Naive thymus-derived CD8-positive, alpha-beta T cell (primary cell): ENCODE measurements at places on chromosomes 3 and 15. TPM values are rescaled to one million over a fixed set of nuclear protein-coding genes. Genes with fewer than 3 reads are reported as not detected.
A peak's percentile ranks its signal among the peaks of the same experiment; 100 is the strongest.

DNA sequence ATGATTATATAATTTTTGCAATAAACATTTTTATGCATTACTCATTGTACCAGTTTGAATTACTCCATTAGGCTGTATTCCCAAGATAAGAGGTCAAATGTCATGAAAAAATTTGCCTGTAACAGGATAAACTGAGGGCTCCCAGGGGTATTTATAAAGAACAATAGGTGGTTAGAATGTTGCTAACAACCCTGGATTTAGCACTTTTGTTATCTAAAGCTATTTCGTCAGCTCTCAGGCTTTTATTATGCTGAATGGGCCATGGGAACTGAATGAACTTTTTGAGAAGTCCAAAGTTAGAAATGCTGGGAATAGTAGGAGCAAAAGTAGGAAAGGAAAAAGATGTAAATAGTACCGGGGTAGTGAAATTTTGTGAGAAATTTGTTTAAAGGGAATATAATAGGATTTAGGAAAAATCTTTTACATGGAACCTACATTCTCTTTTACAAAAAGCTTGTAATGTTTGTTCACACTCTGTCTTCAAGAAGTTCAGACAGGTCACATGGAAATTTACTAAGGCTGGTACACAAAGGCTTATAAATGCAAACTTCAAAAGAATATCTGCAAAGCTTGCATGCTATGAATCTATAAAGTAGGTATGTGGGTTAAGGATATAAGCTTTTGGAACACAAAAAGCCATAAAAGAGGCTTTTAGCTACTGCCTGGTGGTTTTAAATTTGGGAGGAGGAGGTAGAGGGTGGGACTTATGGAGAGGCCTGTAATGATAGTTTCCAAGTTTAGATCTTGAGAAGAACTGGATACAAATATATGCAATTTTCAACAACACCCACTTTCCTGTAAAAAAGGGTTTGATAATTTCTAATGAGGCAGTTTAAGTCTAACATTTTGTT lies 445.8 kb upstream of the NAALADL2 start:
- no peak for DNase-seq

GRCh38 chr3:43549626-43550290 lies 72.1 kb downstream of the ANO10 start:
- DNase-seq: no peak

- DNase-seq: peak; percentile 77
Measured at GRCh38 chr15:88627463-88627862, 6.3 kb downstream of the AEN start.

DNA sequence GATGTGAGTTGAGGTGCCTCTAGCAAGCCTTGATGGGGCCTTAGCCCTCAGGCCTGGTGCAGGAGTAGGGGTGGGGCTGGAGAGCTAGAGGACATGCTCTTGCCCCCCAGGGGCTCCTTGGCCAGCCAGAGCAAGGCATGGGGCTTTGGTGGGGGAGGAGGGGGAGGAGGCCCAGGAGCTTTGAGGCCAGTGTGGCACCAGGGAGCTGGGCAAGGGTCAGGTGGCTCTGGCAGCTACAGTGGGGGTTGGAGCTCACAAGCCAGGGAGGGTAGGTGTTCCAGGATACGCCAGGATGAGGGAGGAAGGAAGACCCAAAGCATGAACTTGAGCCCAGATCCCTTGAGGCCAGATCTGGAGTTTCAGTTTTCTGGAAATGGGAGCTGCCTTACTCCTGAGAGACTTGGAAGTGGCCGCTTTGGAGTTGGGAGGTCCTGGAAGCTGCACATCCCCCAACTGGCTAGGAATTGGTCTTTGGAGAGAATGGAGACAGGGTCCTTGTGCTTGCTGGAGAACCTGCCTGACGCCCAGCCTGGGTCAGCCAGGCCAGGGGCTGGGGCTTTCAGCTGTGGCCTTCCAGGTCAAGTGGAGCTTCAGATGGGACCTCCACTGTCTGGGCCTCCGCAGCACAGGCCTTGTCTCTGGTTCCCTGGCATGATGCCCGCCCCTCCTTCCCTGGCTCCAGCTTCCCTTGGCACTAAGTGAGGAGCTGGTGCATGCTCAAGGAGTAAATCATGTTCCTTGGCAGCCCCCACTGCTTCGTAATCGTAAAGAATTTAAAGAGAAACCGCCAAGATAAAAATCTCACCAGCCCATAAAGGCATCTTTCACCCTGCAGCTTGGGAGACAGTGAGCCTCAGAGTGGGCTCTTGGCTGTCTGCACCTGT lies 8.7 kb downstream of the SEMA3F start:
- no peak for DNase-seq

- DNase-seq: no peak
Measured at GRCh38 chr3:141877911-141878310, 1.5 kb downstream of the ATP1B3 start.

GRCh38 chr3:184823990-184824389 lies 12.0 kb downstream of the VPS8 start:
- no peak for DNase-seq

- DNase-seq: peak; percentile 16
Measured at GRCh38 chr3:52892625-52893311, 4.6 kb downstream of the STIMATE start.

DNA sequence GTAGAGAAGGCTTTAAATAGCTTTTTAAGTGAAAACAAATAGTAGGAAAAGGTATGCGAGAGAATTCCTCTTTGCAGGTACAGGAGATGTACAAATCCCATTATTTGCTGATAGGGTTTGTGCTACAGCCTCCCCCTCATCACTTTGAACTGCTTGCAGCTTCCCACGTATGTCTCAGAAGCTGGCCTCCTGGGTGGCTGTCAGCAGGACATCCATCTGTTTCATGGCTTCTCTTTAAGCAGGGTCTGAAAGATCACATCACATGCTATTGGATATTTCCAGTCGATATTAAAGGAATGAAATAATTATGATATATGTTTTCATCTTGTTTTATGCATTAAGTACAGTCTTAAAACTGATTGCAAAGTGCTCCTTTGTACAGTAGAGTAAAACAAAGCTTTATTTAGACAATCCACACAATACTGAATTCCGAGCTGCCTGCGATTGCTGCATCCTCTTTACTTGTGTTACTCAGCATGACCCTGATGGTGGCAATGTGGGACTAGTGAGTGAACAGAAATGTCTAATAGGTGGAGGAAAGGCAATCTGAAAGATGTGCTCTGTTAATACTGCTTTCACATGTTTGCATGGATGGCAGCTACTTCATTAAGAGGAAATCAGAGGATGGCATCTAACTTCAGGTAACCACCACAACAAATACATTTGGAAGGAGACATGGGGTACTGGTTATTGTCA lies 930.6 kb upstream of the SEMA6D start:
- no peak for DNase-seq

GRCh38 chr15:74869372-74869725 lies 3.8 kb downstream of the SCAMP2 start:
- DNase-seq: no peak

DNA sequence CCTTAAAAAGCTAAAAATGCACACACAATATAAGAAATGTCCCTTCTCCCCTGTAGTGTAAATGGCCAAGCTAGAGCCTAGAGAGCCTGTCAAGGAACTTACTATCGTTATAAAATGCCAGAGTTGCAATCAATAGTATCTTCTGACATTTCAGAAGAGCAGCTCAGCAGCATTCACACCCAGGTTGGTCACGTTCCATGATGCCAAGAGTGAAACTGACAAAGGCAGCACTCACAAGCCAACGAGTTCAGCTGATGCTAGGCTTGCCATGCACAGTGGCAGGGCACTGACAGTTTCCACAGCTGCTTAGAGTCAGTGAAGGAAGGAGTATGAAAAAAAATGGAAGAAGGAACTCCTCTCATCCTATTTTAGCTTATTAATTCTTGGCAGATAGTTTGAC lies 331.4 kb upstream of the CCDC54 start:
- DNase-seq: no peak

GRCh38 chr15:84079885-84080777 lies 155.4 kb upstream of the GOLGA6L4 start:
- DNase-seq: peak; percentile 73

- DNase-seq: no peak
Measured at GRCh38 chr3:194256040-194256945, 94.8 kb downstream of the CPN2 start.

DNA sequence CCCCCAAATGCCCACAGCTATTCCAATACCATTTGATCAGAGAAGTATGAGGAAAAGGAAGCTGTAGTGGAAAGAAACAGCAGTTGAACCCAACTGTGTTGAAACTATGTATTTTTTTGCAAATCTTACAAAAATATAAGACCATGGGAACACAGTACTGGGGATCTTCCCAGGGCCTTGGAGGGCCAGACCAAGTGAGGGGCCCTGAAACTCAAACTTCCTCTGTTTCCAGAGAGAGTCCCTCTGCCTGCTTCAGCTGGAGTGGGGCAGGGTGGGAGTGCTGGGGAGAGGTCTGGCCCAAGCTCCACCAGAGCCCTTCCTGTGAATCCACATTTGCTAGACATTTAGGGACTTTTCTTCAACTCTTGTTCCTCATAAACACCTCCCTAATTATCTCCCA lies 263.9 kb downstream of the CHST2 start:
- no peak for DNase-seq

DNA sequence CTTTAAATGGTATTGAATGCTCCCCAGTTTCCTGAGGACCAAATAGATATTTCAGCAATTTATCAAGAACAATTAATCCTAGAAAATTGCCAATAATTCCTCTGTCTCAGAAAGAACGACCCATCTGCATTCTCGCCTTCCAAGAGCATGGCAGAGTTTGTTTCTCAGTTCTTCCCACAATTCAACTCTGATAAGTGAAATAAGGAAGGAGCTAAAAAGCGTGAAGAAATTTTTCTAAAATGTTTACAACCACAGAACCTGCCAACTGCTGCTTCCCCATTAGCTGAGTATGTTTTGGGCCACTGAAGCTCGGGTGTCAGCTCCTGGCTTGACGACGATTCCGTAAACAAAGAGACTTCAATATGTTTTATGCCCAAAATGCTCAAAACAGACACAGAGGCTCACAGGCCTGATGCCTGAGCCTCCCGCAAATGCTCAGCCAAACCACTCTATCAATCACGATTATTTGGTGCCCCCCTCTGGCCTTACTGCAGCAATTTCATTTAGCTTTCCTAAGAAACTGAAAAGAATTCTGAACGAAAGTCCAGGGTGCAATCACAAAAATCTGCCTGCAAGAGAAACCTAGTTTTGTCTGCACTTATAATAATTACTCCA lies 259.2 kb upstream of the CCDC54 start:
- no peak for DNase-seq

GRCh38 chr3:180265551-180265950 lies 228.8 kb upstream of the PEX5L start:
- no peak for DNase-seq

- DNase-seq: no peak
Measured at GRCh38 chr3:42443292-42443691, 32.9 kb upstream of the LYZL4 start.

- no peak for DNase-seq
Measured at GRCh38 chr3:169430707-169431404, 232.7 kb downstream of the MECOM start.

DNA sequence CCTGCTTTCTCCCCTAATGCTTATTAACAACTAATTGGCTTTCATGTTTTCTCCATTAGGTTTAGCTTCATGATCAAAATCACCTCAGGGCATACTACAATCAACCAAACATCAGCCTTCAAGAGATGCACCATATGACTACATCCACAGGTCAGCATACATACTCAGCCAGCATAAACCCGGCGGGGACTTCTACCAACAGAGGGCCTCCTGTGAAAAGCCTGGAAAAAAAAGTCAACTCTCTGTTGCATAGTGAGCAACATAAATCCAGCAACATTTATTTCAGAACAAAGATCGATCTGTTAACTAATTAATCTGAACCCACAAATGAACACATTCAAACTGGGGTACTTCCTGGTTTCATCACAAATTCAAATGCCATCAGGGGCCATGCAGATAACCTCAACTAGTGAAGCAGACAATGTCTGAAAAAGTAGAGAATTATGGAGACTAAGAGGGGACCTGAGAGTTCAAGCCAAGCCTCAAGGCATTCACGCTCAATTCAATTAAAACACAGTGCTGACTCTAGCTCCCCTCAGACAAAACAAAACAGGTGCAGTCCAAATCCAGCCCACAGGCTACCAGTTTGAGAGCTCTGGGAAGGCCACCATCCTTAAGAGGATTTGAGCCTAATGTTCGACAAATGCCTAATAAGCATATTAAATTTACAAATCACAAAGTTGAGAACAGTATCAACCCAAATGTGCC lies 124.5 kb downstream of the MAGI1 start:
- DNase-seq: no peak

DNA sequence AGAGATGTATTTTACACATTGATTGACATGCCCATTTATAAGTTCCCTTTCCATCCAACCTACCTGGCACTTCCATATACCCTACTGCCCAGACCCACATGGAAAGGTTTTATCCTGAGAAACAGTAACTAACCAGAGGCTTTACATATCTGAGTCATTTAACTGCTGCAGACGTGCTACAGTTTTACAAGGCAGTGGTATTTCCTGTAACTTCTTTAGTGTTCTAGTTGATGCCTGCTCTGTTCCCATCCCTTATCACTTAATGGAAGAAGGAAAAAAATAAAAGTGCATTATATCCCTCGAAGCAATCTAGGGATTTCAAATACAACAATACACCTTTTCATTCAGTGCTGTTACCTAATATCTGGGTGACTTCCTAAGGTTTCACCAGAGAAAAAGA lies 107.1 kb downstream of the TMCO5A start:
- no peak for DNase-seq

DNA sequence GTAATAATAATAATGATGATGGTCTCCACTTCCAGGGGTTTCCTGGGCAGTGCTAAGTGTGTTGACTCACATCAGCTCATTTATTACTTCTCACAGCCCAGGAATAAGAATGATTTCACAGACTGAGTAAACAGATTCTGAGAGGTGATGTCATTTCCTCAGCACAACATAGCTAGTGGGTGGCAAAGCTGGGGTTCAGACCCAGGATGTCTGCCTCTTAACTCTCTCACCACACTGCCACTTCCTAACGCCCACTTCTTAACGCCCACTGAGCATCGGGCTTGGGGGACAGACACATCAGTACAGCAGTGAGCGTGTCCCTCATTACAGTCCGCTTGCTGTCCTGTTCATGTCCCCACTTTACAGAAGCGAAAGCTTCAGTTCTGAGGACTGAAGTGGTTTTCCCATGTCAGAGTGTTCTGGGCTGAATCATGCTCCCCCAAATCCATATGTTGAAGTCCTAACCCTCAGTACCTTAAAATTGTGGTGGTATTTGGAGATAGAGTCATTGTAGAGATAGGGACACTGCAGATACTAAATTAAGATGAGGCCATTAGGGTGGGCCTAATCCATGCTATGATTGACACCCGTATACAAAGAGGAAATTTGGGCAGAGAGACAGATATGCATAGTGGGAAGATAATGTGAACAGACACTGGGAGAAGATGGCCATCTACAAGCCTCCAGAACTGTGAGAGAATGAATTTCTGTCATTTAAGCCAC lies 68.0 kb downstream of the ATP2B2 start:
- peak; percentile 57 for DNase-seq

- no peak for DNase-seq
Measured at GRCh38 chr3:195195321-195196209, 75.4 kb downstream of the XXYLT1 start.

- no peak for DNase-seq
Measured at GRCh38 chr3:10702961-10703740, 112.9 kb upstream of the SLC6A11 start.

NME9 gene
- polyA plus RNA-seq: not detected

SYNPR gene
- polyA plus RNA-seq: not detected

TMEM158 gene
- polyA plus RNA-seq: not detected

RLBP1 gene
- polyA plus RNA-seq: not detected

SPATA12 gene
- not detected for polyA plus RNA-seq

HYAL1 gene
- polyA plus RNA-seq: not detected

COL7A1 gene
- polyA plus RNA-seq: not detected

CPNE4 gene
- polyA plus RNA-seq: not detected

SNTN gene
- not detected for polyA plus RNA-seq

PP2D1 gene
- polyA plus RNA-seq: 0.34 TPM
